ENCODE measurements at places on chromosomes 16 and 17.

DNA sequence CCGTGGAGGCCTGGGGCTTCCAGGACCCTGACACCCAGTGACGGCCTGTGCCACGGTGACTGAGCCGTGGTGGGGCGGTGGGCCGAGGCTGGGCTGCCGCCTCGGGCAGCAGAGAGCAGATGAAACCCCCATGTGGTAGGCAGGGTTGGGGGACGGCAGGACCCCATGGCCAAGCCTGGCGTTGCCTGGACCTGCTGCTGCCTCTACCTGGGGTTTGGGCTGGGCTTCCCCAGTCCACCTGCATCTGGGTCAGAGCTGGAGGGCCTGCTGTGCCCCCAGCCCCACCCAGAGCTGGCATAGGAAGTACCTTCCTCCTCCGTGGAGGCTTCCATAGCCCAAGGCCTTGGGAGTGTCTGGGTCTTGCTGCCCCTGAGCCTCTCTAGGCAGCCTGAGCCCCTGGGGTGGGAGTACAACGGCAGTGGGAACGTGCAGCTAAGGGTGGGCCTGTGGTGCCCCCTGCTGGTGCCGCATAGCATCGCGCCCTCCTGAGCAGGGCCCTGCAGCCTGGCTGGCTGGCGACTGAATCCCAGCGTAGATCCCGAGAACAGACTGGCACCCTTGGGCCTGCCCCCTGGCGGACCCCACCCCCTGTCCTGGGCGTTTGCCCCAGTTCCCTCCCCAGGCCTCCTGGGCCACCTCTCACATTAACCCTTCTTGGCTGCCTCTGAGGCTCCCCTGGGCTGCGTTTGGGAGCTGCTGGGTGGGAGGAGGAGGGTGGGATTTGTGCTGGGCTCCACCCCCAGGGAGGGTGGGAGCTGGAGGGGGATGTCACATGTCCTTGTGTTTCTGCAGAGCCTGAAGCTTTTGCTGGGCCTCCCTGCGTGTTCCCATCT, 12.6 kb upstream of the ATP6V0C start:
- peak; percentile 81 for DNase-seq

- no peak for DNase-seq
These were observed 80.2 kb upstream of the COX10 start for GRCh38 chr17:13989138-13989537.

- no peak for DNase-seq
These were observed 8.8 kb upstream of the CEP20 start for GRCh38 chr16:15897121-15897780.

DNA sequence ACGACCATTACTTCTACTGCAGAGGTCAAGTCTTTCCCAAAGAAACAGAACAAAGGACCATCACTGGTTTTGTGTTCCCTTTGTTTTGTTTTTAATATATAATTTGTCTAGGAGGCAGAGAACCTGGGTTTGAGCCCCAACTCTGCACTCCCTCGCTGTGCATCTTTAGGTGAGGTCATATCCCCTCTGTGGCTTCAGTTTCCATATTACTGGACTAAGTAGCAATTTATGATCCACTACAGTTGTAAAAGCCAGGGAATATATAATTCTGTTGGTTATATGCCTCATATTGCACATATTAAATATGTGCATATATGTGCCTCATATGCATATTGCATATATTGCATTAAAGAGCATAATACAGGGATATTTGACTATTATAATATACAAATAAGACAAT, 392.0 kb downstream of the GRIN2A start:
- DNase-seq, result no peak

- no peak for DNase-seq
These were observed 42.6 kb upstream of the CLEC18B start for GRCh38 chr16:74463888-74464287.

DNA sequence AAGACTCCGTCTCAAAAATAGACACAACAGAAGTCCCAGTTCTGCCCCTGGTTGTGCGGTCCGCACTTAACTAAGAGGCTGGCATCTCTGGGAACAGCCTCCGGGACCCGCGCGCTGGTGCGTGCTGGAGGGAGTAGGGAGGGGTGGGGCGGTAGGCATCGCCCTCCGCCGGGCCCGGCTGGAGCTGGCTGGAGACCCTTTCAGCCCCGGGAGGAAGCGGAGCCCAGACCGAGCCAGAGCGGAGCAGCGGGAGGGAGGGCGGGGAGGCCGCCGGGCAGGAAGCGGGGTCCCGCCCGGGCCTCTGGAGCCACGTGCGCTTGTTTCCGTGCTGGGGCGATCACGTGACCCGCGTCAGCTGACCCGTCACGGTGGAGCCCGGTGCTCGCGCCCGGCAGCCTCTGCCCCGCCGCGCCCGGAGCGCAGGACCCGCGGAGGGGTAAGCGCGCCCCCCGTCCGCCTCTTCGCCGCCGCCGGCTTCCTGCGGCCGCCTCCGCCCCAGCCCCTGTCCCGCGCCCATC, at the start of gene WDR81:
TSS of gene WDR81 (plus strand) at position 354 of the 518 bp plus-strand sequence. CDS start 256 bp downstream, outside the sequence.
- DNase-seq, result peak; percentile 85

GRCh38 chr16:57635266-57636097, 7.1 kb downstream of the ADGRG1 start:
- DNase-seq, result no peak

GRCh38 chr16:80526418-80527061, 14.3 kb upstream of the DYNLRB2 start:
- peak; percentile 73 for DNase-seq

DNA sequence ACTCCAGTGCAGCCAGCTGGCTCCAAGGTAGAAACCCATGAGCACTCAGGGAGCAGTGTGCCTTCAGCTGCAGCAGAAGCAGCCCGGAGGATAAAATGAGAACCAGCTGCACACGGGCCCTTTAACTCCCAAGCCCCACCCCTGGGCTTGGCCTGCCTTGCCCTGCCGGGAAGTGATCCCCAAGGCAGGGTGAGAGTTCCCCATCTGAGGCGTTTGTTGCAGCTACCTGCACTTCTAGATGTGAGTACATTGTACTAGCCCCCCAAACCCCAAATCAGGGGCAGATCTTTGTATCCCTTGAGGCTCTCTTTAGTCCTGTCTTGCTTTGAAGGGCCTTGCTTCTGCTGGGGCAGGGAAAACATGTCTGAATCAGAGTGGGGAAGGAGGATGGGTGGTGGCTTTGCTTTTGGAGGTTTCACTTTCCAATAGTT, at the start of gene MVP:
TSS of gene MVP (plus strand) at position 192 of the 431 bp plus-strand sequence. CDS start 10,088 bp downstream, outside the sequence.
- peak; percentile 81 for DNase-seq

- DNase-seq, result no peak
These were observed 171.1 kb downstream of the ABCC12 start for GRCh38 chr16:47984669-47985068.

- DNase-seq, result no peak
These were observed 29.8 kb upstream of the ABCC11 start for GRCh38 chr16:48277158-48277557.

DNA sequence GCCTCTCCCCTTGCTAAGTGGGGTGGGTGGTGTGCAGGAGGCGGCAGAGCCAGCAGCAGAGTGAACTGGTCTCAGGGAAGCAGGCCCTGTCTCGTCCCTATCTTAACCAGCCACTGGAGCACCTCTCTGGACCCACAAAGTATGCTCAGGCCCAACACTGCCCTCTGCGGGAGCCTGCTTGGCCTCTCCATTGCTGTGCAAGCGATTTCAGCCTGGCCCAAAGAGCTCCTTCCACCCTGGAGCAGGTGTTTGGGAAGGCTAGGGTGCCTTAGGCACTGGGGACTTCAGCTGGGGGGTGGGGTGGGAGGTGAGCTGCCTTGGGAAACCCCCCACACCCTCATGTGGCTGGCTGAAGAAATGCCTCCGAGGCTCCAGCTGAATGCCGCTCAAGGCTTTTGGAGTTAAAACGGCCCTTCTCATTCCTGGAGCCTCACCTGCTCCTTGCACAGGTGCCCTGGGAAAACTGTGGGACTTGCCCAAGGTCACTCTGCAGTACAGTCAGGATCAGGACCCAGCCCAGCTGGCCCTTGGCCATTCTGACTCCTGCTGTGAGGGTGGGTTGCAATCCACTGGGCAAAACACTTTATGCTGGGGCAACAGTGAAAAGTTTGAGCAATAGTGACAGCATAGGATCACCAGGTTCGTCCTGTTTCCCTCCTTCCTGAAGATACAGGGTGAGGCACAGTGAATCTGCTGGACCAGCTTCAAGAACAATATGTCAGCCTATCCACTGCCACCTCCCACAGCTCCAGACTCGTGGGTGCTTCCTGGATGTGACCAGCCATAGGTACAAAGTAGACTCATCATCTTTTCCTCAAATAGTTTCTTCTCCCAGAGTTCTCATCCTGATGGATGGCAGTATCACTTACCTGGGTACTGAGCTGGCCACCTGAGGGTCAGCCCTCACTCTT, 5.9 kb upstream of the UBE2O start:
- DNase-seq, result no peak

GRCh38 chr16:68252383-68252782, 7.2 kb downstream of the PLA2G15 start:
- no peak for DNase-seq

DNA sequence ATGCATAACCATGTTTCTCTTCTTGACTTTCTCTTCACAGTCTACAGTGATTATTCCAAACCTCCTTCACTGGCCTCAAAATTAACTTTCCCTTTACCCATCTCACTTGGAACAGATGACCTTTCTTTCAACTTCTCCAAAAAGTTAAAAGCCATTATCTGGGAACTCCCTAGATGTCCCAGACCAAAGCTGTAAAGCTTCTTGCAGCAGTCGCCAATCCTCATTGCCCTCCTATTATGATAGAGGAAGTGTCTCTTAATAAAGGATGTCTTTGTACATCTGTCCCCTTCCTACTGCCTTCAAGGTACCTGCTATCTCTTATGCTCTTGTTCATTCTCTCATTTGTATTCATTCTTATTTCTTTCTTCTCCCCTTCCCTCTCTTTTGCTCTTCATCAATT, 127.5 kb downstream of the MRTFB start:
- no peak for DNase-seq

DNA sequence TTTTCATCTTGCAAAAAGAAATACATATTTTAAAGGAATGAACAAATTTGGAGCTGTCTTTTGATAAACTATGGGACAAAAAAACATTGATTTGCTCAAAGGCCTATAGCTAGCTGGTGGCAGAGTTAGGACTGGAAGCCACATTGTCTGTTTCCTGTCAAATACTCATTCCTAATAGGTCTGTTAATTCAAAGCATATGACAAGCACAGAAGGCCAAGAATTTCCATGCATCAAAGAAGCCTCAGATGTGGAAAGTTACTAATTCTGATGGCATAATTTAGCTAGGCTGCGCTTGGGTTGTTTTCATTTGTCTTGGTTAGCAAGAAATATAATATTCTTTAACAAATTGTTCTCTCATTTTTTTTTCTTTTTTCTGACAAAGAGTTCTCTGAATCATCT, 98.0 kb downstream of the CDK5R1 start:
- no peak for DNase-seq

GRCh38 chr17:81153340-81153803, 11.9 kb upstream of the PVALEF start:
- DNase-seq, result peak; percentile 46

DNA sequence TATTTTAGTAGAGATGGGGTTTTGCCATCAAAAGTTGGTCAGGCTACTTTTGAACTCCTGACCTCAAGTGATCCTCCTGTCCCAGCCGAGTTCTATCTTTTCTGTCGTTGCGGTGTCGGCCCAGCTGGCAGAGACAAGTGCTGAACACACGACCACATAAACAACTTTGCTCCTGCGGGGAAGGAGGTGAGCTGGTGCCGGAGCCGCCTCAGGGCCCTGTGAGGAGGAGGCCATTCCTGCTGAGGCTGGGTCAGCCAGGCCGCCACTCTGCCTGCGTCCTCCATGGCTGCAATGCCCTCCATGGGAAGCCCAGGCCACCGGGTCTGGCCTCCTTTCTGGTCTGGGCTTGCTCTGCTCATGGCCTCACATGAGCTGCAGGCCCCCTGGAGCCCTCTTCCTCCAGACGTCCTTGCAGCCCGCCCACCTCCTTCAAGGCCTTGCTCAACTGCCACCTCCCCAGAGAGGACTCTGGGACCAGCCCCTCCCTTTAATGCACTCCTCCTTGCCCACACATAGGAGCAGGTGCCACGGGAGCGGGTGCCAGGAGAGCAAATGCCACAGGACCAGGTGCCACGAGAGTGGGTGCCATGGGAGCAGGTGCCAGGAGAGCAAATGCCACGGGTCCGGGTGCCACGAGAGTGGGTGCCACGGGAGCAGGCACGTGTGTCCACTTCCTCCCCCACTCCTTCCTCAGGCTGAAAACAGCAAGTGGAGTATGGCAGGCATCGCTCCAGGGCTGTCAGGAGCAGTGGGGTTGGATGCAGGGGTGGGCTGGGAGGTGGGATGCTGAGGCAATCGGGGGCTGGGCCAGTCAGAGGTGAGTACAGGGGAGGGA, 28.4 kb upstream of the CBFA2T3 start:
- no peak for DNase-seq

DNA sequence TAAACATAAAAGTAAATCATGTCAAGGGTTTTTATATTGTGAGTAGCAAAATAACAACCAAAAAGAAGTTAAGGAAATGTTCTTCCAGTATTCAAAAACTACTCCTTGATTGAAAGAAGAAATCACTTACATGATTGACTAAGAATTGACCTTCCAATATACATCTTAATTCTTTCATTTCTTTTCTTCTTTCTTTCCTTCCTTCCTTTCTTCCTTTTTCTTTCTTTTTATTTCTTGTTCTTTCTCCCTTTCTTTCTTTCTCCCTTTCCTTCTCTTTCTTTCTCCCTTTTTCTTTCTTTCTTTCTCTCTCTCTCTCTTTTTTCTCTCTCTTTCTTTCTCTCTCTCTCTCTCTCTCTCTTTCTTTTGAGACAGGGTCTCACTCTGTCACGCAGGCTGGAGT, 60.7 kb upstream of the SOX9 start:
- no peak for DNase-seq

- peak; percentile 51 for DNase-seq
These were observed 497 bp downstream of the SMIM5 start for GRCh38 chr17:75633486-75634375.

GRCh38 chr17:27976331-27976730, 66.1 kb upstream of the NLK start:
- DNase-seq, result no peak

- DNase-seq, result no peak
These were observed 9.2 kb upstream of the WFIKKN1 start for GRCh38 chr16:621526-622105.

- no peak for DNase-seq
These were observed 26.8 kb downstream of the LMF1 start for GRCh38 chr16:943971-944370.

DNA sequence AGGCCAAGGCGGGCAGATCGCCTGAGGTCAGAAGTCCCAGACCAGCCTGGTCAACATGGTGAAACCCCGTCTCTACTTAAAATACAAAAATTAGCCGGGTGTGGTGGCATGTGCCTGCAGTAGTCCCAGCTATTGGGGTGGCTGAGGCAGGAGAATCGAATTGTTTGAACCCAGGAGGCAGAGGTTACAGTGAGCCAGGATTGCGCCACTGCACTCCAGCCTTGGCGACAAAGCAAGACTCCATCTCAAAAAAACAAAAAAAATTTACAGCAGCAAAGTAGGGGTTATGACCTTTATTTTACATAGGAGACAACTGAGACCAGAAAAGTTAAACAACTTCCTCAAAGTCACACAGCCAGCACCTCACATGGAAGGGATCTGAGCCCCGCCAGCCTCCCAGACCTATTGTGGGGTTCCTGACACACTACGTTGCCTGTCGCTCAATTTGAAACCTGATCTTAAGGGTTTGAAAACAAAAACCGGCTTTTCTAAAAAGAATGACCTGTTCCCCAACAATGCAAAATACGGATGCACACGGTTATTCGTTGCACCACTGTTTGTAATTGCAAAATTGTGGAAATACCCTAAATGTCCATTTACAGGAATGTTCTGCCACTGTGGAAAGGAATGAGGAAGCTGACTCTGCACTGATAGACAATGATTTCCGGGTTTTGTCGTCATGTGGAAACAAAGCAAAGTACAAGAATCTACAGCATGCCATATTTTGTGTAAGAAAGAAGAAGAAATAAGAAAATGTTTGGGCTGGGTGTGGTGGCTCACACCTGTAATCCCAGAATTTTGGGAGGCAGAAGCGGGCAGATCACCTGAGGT, 77.2 kb downstream of the CNGB1 start:
- DNase-seq, result peak; percentile 33

All from CD4-positive, alpha-beta T cell treated with Interleukin-21 for 1 hour (primary cell).